8988T (cell line): ENCODE measurements at places on chromosomes 1 and 21.
A peak's percentile ranks its signal among the peaks of the same experiment; 100 is the strongest.

- peak; percentile 24 for DNase-seq
Observed at GRCh38 chr1:26530410-26530894, 891 bp downstream of the RPS6KA1 start.

DNA sequence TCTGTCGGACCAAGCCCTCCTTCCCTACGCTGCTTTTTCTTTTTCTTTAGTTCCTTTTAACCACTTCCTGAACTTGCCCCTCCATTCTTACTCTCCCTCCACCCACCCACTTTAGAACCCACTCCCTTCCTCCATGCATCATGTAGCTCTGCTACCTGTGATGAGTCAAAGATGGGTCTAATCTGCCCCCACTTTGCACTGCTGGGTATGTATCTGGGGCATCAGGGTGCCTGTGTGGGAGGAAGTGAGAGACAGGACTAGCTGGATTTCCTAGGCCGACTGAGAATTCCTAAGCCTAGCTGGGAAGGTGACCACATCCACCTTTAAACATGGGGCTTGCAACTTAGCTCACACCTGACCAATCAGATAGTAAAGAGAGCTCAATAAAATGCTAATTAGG, 157.7 kb downstream of the SEC16B start:
- DNase-seq = no peak

DNA sequence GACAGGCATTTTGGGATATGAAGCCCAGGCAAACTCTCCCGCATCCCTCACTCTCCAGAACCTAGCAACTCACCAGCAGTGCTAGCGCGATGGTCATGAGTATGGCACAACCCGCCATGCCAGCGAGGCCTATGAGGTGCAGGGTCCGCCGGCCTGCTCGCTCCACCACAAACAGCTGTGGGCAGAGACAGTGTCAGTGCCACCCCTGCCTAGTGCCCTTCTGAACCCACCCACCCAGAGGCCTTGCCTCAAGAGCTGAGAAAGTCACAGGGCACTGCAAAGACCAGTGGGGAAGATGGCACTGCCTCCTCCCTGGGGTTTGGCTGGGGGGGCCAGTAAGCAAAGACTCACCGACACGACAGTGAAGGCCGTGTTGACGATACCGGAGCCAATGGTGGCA, 29.8 kb downstream of the SLC2A1 start:
- DNase-seq = no peak

DNA sequence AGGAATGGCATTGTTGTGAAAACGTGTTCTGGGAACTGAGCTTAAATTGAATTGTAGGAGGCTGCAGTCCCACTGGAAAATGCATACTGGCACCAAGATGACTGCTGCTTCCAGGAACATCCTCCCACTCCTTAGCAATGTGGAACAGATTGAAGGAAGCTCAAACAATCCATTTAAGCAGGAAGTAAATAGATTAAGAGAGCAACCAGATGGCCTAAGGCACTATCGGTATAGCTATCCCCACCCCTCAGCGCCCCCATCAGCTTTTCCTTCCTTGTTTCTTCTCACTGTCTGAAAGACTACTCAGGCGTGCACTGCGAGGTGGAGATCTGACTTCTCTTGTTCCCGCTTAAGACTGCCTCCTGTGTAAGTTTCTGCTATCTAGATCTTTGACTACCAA, 4.0 kb upstream of the IFI16 start:
- DNase-seq = no peak

GRCh38 chr1:225817611-225818061, 7.7 kb downstream of the EPHX1 start:
- DNase-seq = no peak

- no peak for DNase-seq
Observed at GRCh38 chr1:54010415-54011117, 7.4 kb downstream of the LDLRAD1 start.

DNA sequence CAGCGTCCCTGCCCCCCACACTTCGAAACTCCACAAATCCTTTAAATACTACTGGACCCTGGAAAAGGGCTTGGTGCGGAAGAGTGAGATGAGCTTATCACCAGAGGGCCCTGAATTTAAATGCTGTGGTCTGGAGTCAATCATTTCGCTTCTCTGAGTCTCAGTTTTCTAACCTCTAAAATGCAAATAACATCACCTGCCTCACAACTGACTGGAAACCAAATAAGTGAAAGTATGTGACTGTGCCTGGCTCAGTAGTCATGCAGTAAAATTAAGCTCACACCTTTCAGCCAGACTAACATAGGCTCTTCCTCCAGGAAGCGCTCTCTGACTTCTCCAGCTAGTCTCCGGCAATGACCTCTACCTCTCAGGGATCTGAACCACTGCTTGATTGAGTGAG, 4.2 kb downstream of the GJA4 start:
- no peak for DNase-seq

DNA sequence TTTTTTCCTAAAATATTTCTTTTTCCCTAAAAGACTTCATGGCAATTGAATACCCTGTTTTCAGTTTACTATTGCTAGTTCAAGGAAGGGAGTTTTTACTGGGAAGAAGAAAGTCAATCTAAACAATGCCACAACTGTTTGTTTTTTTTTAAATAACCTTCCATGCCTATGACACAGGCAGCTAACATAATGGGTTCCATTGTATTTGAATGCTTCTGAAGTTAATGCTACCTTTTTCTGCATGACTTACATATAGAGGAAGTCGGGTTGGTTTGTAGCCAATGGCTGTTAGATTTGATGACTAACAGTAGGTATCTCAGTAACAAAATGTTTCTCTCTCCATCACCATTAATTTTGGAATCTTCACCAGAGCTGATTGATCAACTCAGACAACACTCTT, 134.0 kb downstream of the KIF26B start:
- DNase-seq = no peak

- DNase-seq = no peak
Observed at GRCh38 chr1:97806326-97806725, 114.5 kb downstream of the DPYD start.

DNA sequence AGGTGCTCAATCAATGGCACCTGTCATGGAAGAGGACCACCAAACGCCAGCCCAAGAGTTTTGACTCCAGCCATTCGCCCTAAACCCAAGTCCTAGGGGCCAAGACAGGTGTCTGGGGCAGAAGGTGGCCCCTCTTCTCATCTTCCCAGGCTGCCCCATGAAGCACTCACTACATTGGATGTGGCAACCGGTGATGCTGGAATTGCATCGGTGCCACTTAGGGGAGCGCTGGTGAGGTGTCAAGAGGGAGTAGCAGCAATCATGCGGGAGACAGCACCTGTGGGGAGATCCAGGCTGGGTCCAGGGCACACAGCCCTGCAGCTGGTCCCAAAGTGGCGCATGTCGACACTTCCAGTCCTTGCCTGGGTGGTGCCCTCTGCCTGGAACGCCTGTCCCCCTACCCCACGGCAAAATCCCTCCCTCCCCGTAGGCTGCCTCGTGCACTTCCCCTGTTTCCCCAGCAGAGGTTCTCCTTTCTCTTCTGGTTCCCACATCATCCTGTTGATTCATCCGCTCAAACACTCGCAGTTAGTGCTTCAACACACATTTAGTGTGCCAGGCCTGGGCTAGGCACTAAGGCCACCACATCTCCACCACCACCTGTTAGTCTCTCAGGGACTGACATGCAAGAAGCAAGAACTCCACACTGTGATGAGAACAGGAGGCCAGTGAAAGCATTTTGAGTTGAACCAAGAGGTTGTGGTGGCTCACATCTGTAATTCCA, 18.5 kb downstream of the PLA2G2D start:
- DNase-seq = peak; percentile 43

- DNase-seq = no peak
Observed at GRCh38 chr1:111512931-111513330, 9.5 kb upstream of the ADORA3 start.
